Left colon (tissue), 2 donors: ENCODE measurements at places on chromosomes 12 and 14. TPM values are rescaled to one million over a fixed set of nuclear protein-coding genes. Genes with fewer than 3 reads are reported as not detected.

The WSCD2 gene
- 0.46 TPM for total RNA-seq

DNA sequence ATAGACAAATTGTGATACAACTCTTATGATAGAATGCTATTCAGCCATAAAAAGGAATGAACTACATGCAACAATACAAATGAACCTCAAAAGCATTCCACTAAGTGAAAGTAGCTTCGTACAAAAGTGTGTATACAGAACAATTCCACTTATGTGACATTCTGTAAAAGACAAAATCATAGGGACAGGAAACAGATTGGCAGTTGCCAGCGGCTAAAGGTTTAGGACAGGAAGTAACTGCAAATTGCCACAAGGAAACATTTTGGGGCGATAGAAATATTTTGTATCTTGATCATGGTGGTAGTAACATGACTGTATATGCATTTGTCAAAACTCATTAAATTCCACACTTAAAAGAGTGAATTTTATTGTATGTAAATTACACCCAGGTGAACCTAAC lies 113.4 kb downstream of the CAPZA3 start:
- DNase-seq, result no peak

DNA sequence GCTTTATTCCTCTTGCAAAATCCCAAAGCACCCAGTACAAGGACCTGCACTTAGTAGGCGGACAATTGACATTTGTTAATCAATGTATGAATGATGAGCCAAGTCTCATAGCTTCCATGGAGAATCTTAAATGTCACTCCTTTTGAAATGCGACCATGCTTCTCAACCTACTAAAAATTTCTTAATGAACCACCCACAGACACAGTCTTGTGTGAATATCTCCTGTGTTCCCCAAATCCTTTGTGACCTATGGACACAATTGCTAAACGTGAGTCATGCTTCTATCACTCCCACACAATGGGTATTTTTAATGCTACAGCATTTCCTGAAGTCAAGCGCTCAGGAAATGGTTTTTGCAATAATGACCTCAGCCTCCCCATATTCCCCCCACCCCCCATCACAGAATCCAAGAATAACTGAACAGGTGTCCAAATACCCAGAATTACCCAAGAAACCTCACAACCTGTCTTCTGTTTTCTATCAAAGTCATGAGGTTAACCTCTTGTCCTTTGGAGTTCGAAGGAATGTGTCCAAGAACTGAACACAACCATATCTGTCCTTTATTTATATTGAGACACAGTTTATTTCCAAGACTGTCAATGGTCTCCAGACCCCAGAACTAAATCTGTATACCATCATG lies 163.6 kb upstream of the PLEKHG7 start:
- no peak for DNase-seq

DNA sequence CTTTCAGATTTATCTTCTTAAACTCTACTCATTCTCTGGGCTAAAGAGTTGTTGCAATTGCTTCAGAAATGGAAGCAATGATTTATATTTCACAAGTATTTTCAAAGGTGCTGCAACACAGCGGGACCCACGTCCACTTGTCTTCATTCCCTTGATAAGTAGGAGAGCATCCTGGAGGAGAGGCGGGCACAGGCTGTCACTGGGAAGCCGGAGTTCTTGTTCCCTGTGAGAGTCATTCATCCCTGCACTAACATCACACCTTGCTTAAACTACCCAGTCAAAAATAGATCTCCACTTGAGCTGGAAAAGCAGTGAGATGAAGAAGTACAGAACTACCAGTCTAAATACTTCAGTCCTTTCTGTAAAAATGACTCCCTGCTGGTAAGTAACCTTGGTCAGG lies 160.5 kb upstream of the RASSF8 start:
- DNase-seq, result no peak

GRCh38 chr12:43653289-43653915 lies 101.4 kb upstream of the ADAMTS20 start:
- no peak for DNase-seq

DNA sequence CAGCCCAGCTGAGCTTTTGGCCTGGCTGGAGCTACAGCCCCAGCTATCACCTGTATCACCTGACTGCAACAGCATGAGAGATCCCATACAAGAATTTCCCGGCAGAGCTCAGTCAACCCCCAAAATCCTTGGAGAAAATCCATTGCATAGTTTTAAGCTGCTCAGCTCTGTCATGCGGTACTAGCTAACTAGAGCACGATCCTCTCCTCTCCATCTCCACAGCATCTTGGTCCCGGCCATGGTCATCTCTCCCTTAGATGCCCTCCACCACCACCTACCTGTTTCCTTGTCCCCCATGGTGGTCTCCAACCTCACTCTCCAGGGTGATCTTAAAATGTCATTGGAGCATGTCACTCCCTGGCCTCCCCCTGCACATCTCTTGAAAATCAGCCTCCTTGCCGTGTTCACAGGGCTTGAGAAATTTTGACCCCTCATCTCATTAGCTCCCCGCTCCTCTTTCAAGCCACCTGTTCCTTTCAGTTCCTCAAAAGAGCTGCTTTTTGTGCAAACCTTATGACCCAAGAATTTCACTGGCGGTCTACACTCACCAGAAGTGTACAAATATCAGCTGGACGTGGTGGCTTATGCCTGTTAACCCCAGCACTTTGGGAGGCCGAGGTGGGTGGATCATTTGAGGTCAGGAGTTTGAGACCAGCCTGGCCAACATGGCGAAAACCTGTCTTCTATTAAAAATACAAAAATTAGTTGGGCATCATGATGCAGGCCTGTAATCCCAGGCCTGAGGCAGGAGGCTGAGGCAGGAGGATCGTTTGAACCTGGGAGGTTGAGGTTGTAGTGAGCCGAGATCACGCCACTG lies 8.1 kb upstream of the CLMN start:
- DNase-seq, result no peak

- DNase-seq, result no peak
Observed at GRCh38 chr12:20602641-20603391, 92.3 kb upstream of the SLCO1C1 start.

GRCh38 chr12:131586761-131587160 lies 124.1 kb upstream of the SFSWAP start:
- DNase-seq, result no peak

DNA sequence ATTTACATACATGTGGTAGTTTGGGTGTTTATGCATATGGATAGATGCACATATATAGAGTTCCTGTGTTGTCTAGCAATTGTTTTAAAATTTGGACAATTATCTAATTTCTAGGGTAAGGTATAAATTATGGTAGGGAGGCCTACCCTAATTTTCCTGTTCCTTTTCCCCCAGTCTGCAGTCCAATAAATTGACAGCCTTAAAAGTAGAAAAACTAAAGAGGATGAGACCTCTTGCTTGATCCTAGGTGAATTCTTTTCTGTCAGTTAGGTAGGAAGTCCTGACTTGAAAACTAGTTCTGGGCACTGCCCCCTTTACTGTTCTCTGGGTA lies 2.1 kb upstream of the CDKN1B start:
- no peak for DNase-seq

- DNase-seq, result no peak
Observed at GRCh38 chr12:16949871-16950667, 344.1 kb upstream of the LMO3 start.

GRCh38 chr12:12023456-12023855 lies 47.3 kb upstream of the BCL2L14 start:
- no peak for DNase-seq
